ENCODE measurements at places on chromosomes 1 and 21. TPM values are rescaled to one million over a fixed set of nuclear protein-coding genes. Genes with fewer than 3 reads are reported as not detected.

Gene CFAP74
- not detected for total RNA-seq

Gene CD160
- total RNA-seq: 0.28 TPM

Gene TRIM67
- not detected for total RNA-seq

Gene MMEL1
- under 0.01 TPM for total RNA-seq

Gene DIRAS3
- total RNA-seq: 8.2 TPM

Gene OLIG2
- not detected for total RNA-seq

Gene TRAF3IP3
- total RNA-seq: not detected

Gene SLC26A9
- not detected for total RNA-seq
